Renal pelvis (tissue), 12 donors: ENCODE measurements at places on chromosomes 5 and 9. TPM values are rescaled to one million over a fixed set of nuclear protein-coding genes. Genes with fewer than 3 reads are reported as not detected.

DNA sequence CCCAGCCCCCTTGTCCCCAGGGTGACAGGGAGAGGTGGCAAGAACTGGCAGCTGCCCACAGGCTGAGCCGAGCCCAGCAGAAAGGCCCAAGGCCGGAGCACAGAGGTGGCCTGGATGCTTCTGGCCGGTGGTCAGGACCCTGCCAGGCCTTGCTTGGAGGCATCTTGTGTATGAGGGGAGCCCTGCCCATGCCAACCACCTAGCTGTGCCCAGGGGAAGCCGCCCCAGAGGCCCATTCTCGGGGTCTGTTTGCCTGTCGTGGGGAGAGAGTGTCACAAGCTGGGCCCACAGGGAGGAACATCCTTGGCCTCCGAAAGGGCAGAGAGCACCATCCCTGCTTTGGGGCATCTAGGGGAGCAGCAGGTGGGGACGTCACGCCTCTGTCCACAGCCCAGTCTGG is 10.0 kb downstream of the NKD2 start:
- no peak for DNase-seq

- no peak for DNase-seq
Observed at GRCh38 chr9:126488310-126488709, 125.4 kb upstream of the LMX1B start.

Gene SLC1A1
- 18.2 TPM for polyA plus RNA-seq

Gene SLC46A2
- polyA plus RNA-seq = 0.17 TPM

GRCh38 chr9:70052768-70053167 is 9.1 kb downstream of the MAMDC2 start:
- no peak for DNase-seq

GRCh38 chr9:18014556-18014955 is 435.7 kb downstream of the SH3GL2 start:
- no peak for DNase-seq

Gene ACSL6
- polyA plus RNA-seq = 1.4 TPM
